ENCODE measurements at places on chromosomes 12 and 14.

GRCh38 chr12:26276709-26277108 lies 81.3 kb downstream of the SSPN start:
- DNase-seq = no peak

DNA sequence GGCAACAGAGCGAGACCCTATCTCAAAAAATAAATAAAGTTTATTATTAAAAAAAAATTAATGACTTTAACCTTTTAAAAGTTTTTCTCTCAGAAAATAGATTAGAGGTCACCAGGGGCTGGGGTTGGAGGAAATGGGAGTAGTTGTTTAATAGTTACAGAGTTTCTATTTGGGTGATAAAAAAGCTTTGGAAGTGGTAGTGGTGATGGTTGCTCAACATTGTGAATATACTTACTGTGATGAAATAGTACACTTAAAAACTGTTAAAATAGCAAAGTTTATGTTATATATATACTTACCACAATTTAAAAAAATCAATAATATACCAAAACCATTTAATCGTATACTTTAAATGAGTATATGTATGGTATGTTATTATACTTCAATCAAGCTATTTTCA lies 59.6 kb downstream of the ARL6IP4 start:
- no peak for DNase-seq

- no peak for DNase-seq
Observed at GRCh38 chr14:49114161-49114893, 471.9 kb downstream of the RPS29 start.

GRCh38 chr14:54777395-54777794 lies 125.2 kb downstream of the GCH1 start:
- DNase-seq = no peak

DNA sequence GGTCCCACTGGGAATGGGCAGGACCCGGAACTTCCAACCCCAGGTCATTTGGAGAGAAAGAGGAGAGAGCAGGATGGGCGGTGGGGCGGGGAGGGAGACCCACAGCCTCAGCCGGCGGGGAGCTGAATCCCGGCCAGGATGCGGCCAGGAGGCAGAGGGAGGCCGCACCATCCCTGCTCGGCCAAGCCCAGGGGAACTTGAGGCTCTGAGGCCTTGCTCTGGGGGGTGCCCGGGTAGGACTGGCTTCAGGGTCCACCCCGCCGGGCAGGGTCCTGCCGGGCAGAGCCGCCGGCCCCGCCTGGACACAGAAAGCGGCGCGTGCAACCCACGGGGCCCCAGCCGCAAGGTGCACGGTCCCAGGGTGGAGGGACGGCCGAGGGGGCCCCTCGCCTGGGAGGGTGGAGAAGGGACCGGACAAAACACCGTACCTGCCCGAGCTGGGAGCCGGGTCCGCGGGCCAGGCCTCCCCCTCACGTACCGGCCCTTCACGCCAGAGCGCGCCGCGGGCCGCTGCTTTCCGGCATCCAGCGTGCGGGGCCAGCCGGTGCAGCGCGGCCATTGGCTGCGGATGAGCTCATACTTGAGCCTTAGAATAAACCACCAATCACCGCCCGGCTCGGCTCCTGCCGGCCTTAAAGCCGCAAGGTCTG lies at the start of gene RPS6KL1:
RPS6KL1 (minus strand) TSS at position 509 of the 650 bp plus-strand sequence. CDS start 1,719 bp downstream, outside the sequence.
- DNase-seq = peak; percentile 55

- DNase-seq = no peak
Observed at GRCh38 chr12:56657416-56658379, 11.9 kb upstream of the ATP5F1B start.

DNA sequence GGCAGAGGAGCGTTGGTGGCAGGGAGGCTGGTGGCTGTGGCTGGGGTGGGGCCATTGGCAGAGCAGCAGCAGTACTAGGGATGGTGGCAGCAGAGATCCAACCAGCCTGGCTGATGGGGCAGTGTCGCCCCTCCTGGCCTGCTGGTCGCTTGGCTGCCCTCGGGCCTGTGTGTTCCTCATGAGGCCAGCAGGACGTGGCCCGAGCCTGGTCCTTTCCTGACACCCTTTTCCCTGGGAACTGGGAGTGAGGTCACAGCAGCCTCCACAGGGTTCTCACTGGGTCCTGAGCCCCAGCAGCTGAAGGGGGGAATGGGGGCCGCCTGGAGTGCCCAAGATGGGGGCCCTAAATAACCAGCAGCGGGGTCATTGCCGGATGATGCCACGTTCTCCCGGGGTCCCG lies 46.1 kb downstream of the KIF26A start:
- DNase-seq = no peak

GRCh38 chr14:67137744-67138371 lies 51.4 kb upstream of the GARIN2 start:
- DNase-seq = no peak

GRCh38 chr12:52013626-52014310 lies 7.0 kb downstream of the TAMALIN start:
- no peak for DNase-seq

DNA sequence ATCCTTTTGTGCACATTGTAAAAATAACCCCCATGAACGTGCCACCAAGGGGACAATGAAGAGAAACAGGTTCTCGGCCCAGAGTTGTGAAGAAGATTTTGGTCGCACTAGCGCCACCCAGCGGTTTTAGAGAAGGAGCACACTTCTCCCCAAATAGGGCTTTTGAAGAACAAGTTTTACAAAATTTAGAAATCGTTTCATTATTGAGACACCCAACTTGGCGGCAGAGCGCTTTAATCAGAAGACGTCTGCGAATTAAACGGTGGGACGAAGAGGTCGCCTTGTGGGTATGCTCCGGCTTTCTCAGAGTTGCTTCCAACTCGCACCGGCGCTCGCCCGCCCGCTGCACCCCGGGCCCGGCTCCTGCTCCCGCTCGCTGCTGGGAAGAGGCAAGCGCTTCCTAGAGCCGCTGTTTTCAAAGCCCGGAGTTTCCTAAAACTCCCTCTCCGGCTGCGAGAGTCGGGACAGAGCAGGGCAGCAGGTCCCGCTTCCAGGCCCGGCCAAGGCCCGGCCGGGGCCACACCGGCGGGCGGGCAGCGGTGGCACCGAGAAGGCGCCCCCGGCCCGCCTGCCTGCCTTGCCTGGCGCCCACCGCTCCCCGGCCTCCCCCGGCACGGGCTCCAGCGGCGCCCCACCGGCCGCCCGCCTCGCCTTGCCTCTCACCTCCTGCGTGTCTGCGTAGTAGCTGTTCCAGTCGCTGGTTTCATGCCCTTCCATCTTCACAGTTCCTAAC lies 645 bp downstream of the FOXA1 start:
- no peak for DNase-seq

DNA sequence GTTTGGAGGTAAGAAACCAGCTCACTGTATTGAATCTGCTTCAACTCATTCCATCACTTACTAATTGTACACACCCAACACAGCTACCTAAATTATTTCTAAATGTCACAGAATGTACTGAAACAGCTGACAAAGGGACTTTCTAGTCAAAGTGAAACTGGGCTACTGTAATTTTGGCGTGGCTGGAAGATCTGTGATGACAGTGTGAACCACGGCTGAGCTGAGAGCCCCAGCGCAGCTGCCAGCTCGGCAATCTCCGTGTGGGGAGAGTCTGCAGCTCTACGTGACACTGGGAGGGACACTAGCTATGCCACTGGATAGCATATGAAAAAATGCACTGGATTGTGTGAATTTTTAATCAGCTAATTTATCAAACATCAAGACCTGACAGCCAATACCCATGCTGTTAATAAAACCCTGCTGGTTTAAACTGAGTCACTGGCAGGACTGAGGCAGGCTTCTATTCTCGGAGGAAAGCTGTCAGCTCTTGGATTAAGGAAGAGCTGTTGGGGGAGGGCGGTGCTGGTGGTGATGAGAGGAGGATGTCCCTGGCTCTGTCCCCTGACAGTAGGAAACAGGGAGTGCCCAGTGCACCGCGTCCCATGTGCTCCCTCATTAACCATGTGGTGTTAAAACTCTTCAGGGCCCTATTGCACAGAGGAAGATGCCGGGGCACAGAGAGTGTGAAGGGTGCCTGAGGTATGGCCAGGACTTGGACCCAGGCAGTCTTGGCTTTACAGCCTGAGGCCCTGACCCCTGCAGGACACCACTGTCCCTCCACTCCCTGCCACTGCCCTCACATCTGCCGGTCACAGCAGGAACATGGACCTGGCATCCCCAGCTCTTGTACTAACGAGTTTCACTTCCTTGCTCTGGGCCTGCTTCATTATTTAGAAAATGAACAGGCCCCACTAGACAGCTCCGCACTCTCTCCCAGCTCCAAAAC lies 13.3 kb downstream of the SLC15A4 start:
- DNase-seq = no peak

GRCh38 chr12:121798787-121799155 lies 5.0 kb upstream of the SETD1B start:
- DNase-seq = no peak

- DNase-seq = no peak
Observed at GRCh38 chr12:3974883-3975282, 101.7 kb upstream of the PARP11 start.
